LoVo (cell line): ENCODE measurements at places on chromosomes 5 and 9.

GRCh38 chr5:9712911-9713310 is 82.8 kb upstream of the TAS2R1 start:
- DNase-seq, result no peak

- no peak for DNase-seq
Measured at GRCh38 chr5:126143622-126144021, 279.6 kb upstream of the GRAMD2B start.

DNA sequence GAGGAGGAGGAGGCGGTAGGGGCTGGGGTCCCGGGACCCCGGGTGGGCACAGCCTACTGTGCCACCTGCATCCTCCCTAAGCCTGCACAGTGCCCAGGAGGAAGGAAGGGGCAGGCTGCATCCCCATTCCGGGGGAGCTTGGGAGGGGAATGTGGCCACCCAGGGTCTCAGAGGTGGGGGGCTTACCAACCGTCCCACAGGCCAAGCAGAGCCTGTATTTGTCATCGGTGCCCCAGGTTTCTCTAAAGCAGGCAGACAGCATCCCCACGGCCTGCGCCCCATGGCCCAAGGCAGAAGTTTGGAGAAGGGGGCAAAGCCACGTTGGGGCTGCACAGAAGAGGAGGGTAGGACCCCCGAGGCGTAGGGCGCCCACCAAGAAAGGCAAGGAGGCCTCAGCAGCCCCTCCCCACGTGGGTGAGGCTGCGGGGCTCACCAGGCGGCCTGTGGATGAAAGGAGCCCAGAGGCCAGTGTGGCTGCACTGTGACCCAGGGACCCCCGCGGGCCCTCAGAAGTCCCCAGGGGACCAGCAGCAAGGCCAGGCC is 507 bp upstream of the GPSM1 start:
- DNase-seq, result no peak

DNA sequence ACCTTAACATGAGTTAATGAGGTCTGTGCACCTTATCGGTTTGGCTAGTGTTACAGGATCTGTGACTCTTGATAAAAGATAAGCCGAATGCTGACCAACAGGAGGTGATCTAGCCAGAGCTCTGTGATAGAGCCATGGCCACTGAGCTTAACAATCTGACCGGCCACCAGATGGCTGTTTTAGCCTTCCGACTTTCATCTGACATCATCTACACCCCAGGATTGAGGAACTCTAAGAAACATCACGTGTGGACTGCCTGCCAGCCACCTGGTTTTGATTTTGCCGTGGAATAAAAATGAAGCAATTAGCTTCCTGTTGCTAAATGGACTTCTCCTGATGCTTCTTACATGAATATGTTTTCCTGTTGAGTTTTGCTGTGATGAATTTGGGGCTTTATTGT is 281.3 kb downstream of the CEMIP2 start:
- no peak for DNase-seq

DNA sequence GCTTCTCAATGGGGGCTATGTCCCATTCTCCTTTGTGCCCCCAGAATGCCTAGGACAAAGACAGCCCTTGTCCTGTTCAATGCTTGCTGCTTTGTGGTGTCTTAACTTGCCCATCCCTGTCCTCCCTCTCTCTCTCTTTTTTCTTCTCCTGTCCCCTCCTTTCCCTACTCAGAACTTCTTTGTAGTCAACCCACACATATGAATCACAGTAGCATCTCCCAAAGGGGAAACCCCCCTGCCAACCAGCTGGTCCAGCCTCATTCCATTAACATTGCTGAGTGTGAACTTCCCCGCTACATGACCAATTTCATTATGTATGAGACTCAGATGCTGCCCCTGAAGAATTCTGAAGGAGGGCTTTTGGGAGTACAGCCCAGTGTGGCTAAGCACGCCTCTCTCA is 408.3 kb downstream of the ENC1 start:
- DNase-seq, result no peak

GRCh38 chr5:84741056-84741455 is 356.4 kb upstream of the EDIL3 start:
- DNase-seq, result no peak

GRCh38 chr9:137531099-137531765 is 19.0 kb downstream of the PNPLA7 start:
- DNase-seq, result no peak

DNA sequence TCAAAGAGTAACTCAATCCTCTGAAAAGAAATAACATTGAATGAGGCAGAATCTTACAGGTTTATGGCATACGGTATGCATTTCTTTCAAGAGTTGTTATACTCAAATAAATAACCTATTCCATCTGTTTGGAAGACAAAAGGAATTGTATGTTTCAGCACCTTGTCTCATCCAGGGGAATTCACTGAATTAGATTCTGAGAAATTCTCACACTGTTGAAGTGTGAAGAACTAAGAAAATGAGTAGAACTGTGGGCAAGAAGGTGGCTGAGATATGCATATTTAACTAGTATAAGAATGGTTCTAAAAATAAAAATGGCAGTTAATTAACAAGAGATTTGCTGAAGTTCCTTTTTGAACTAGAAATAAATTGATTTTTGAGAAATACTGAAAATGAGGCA is 279.3 kb upstream of the DAP start:
- DNase-seq, result no peak

GRCh38 chr5:10229306-10230048 is 20.2 kb downstream of the ATPSCKMT start:
- no peak for DNase-seq

- no peak for DNase-seq
Measured at GRCh38 chr9:134217431-134218210, 53.3 kb upstream of the RNU6ATAC start.

- no peak for DNase-seq
Measured at GRCh38 chr5:652773-653350, 40.3 kb downstream of the TPPP start.

- DNase-seq, result no peak
Measured at GRCh38 chr5:111784491-111785181, 27.6 kb upstream of the NREP start.

GRCh38 chr5:171945066-171945465 is 61.4 kb downstream of the FBXW11 start:
- DNase-seq, result no peak

DNA sequence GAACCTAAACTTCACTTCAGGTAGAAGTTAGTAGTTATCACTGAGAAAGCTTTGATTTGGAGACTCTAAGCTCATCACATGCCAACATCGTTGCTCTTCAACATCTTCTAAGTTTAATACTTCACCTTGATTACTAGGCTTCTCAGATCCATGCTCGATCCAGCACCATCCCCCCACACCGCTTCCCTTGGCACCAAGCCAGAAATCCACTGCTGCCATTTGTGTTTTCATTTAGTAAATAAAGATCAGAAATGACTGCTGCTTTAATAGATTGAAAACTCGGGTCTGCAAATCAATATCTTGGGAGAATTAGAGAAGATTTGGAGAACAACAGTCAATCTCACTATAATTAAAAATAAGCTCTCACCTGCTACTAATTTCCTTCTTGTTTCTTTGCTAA is 214.7 kb upstream of the NR4A3 start:
- no peak for DNase-seq

- no peak for DNase-seq
Measured at GRCh38 chr5:153700940-153701339, 210.5 kb downstream of the GRIA1 start.

GRCh38 chr5:180865981-180866695 is 5.1 kb upstream of the ZFP62 start:
- DNase-seq, result peak; percentile 73

DNA sequence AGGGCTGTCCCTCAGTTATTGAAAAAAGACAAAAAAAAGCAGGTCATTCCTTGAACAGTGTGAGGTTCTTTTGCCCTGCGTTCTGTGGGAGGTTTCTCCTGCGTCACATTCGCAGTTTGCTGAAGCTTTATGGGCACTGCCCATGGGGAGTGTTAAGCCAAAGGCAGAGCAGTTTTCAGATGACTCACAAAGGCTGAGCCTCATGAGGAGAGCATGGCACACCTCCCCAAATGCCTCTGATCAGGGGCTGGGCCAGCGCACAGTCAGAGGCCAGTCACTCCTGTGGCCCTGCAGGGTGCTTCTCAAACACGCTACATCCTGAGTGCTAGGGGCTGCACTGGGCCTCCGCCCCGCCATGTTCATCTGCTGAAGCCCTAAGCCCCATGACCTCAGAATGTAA is 38.4 kb downstream of the IRX1 start:
- no peak for DNase-seq

DNA sequence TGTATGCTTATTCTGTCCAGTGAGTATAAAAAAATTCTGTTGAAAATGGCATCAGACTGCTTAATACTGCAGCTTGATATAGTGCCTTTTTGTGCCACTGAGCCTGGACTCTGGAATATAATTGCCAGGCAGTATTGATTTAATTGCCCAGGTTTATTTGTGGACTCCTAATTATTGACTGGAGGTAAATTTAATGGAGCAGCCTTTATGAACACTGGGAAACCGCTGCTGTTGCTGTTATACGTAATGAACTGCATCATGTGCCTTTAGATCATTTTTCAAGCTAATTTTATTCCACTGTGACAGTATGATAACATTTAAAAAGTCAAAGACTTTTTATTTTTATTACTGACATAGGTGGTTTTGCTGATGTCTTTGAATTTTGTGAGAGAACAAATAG is 90.2 kb upstream of the SH3GL2 start:
- no peak for DNase-seq

- DNase-seq, result no peak
Measured at GRCh38 chr9:4973246-4973645, 11.8 kb upstream of the JAK2 start.

- no peak for DNase-seq
Measured at GRCh38 chr5:139650689-139651042, 2.5 kb downstream of the CXXC5 start.

- DNase-seq, result no peak
Measured at GRCh38 chr9:3769646-3770045, 243.8 kb upstream of the RFX3 start.

GRCh38 chr5:100841358-100842076 is 61.6 kb downstream of the ST8SIA4 start:
- DNase-seq, result no peak

DNA sequence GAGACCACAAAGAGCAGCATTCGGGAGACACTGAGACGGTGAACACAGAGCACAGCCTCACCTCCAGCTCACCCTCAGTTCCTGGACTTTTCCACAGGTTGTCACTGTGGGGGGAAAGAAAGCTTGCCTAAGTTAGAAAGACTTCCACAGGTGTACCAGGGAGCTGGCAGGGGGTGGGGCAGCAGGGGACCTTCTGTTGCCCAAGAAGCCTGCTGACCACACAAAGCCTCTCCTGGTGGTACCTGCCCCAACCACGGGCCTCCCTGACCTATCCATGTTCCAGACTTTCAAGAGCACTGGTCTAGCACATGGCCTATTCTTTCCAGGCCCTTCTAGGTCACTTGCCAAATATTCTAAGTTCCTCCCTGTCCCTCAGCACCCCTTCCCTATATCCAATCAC is 550.8 kb downstream of the BNC2 start:
- no peak for DNase-seq

- no peak for DNase-seq
Measured at GRCh38 chr5:404666-405241, 38.2 kb upstream of the EXOC3 start.

- DNase-seq, result no peak
Measured at GRCh38 chr9:94801234-94801633, 74.7 kb downstream of the AOPEP start.

DNA sequence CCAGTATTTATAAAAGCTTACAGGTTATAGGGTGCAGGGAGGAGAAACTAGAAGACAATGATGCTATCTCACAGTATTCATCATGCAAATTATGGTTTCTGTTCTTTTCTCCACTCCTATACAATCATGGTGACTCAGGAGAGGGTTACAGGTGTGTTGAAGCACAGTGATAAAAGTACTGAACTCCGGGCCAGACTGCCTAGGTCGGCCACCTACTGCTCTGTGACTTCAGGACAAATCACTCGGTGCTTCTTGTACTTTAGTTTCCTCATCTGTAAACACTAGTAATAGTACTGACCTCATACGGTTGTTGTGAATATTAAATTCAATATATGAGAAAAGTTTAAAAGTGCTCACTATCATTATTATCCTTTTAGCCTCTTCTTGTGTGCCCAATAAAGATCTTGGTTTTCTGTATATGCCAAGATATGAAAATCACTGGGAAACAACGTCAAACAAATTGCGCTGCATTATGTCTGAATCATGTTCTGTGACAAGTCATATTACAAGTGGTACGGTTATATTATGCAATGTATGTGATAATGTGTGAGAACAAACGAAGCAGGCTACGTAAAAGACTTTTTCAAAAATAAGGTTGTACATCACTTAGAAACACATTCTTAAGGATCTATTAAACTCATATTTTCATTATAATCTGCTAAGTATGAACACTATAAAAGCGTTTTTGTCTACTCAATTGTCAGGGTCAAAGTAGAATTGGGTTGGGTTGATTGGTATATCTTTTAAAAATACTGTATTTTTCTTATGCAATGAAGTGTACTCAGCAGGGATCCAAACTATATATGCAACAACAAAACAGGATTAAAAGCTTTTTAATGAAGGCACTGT is 153.3 kb downstream of the EFNA5 start:
- no peak for DNase-seq

- no peak for DNase-seq
Measured at GRCh38 chr5:132971483-132972435, 8.3 kb upstream of the AFF4 start.

GRCh38 chr5:34913072-34913471 is 2.2 kb downstream of the RAD1 start:
- DNase-seq, result no peak

DNA sequence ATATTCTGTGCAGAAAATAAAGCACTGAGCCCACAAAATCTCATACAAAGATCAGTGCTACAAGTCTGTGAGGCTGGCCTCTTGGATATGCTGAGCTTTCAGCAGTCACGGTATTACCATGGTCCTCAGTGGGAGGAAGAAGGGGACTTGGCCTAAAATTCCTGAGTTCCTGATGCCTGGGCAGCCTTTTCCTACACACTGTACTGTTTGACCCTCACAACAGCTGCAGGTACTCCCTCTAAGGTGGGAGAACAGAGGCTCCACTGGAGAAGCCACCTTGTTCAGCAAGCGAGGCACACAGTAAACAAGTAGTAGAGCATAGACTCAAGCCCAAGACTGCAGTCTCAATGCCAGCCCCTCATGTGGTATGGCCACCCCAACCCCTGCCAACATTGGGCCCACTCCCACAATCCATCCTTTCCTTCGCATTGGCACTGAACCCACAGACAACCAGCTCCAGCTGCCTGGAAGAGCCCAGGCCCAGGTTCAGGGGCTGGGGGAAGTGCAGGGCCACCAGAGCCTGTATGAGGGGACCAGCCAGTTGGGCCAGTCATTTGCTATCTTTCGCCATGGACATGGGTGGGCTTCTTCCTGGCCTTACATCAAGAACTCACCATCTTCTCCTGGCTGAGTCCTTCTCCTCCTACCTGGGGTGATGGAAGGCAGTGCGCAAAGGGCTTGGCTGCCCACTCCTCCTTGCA is 14.3 kb downstream of the ACSL6 start:
- DNase-seq, result no peak

DNA sequence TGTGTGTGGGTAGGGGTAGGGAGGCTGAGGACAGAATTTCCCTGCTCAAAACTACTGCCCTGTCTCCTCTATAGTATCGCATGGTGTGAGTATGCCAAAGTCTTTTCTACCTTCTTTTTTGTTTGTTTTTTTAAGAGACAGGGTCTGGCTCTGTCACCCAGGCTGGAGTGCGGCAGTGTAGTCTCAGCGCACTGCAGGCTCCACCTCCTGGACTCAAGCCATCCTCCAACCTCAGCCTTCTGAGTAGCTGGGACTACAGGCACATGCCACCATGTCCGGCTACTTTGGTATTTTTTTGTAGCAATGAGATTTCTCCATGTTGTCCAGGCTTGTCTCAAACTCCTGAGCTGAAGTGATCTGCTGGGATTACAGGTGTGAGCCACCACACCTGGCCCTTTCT is 2.5 kb downstream of the SRP19 start:
- no peak for DNase-seq
